Stromal cell of bone marrow (primary cell): ENCODE measurements at places on chromosomes 11 and 22.

- DNase-seq: peak; percentile 82
Observed at GRCh38 chr11:130522284-130522961, 74.0 kb downstream of the ADAMTS15 start.

DNA sequence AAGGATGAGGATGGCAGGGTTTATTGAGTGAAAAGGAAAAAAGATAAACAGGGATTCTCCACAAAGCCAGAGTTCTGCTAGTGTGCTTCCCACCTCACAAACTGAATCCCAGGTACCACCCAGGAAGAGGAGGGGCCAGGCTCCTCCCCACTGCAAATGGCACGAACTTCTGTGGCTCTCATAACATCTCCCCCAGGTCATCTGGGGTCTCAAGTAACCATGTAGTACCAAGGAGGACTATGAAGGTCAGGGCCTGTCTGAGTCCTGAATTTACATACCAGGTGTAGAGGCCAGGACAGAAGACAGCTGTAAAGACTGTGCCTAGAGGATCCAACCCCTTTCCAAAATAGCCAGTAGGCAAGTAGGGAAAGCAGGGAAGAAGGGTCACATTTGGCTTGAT is 25.7 kb upstream of the GNAZ start:
- DNase-seq: no peak

GRCh38 chr22:25628494-25628893 is 64.0 kb downstream of the GRK3 start:
- no peak for DNase-seq

GRCh38 chr22:47333625-47334024 is 571.2 kb downstream of the TBC1D22A start:
- DNase-seq: no peak

DNA sequence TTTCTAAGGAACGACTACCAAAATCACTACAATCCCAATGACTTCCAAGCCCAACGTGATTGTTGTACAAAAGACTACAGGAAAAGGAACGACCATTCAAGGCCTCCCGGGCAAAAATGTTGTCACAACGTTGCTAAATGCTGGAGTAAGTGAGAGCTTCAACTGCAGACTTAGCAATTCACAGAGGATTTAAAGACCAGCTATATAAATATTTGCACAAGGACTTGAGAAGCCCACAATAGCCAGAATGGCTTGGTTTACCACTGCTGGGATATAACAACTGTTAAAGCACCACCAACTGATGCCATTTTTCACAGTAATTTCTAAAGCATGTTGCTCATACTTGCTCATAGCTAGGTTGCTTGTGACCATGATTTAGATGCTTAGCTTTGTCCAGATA is 78.3 kb downstream of the EMSY start:
- no peak for DNase-seq

DNA sequence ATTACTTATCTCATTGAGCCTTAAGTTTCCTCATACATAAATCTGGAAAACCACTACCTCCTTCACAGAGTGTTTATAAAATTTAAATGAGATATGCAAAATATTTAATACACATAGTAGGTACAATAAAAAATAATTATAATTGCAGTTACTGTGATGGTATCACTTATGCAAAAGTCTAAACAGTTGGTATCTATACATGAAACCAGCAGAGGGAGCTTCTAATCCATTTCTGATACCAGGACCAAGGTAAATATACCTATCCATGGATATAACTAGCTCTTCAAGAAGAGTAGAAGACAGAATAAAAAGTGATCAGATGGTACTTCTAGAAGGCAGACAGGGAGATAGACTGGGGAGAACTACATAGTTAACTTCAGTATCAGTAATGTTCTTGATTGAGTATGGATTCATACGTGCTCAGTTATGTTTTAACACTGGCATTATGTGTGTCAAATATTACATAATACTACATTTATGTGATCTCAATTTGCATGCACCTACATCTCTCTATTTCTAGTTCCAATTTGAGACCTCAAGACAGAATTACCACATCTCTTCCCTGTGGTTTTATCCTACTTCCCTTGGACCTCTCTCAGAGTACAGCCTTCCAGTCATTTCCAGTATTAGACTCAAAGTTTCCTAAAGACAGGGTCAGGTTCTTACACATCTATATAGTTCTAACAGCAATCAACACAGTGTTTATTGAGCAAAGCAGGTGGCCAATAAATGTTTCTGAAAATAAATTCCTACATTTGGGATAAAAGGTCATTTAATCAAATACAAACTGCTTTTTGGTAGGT is 13.7 kb upstream of the TSG101 start:
- no peak for DNase-seq

- no peak for DNase-seq
Observed at GRCh38 chr11:12066799-12067508, 43.4 kb upstream of the MICAL2 start.

- DNase-seq: no peak
Observed at GRCh38 chr11:68325907-68326220, 13.5 kb downstream of the LRP5 start.

DNA sequence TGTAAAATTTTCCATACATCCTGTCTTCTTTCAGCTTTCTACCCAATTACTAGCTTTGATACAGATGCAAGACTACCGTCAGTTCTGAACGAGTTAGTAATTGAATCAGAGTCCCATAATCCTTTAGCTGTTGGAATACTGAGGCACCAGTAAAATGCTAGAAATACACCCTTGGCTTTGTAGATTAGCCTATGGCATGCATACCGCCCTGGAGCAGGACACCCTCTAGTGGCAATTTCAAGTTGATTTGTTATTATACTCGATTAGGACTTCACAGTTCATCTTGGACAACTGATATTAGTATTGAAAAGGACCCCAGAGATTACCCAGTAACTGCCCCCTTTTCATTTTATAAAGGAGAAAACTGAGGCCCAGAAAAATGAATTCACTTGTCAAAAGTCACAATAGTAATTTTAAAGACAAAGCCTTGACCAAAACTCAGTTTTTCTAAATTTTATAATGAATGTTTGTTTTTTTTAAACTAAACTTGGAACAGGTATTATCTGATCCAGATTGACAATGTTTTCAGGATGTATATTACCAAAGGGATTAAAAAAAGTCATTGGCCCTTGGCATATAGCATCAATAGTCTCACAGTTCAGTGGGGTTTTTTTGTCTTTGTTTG is 72.6 kb downstream of the HIPK3 start:
- DNase-seq: peak; percentile 33
